ENCODE measurements at places on chromosomes 3 and 15.

GRCh38 chr3:46349484-46350261 is 4.2 kb upstream of the CCR2 start:
- DNase-seq, result no peak

GRCh38 chr3:186923241-186923640 is 7.1 kb upstream of the ST6GAL1 start:
- no peak for DNase-seq

DNA sequence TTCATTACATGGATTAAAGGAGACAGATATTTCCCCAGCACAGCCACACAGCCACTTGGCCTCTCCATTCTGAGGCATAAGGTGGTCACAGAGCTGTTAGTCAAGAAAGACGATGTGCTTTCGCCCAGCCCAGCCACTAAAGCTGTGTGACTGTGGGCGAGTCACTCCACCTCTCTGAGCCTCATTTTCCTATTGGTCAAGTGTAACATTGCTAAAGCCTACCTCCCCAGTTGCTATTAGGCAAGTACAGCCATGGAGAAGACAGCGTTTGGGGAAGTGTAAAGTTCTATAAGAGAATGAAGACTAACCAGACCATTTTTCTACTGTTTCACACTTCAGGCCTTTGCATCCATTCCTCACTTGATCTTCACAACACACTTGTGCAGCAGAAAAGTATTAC is 24.1 kb downstream of the TMEM40 start:
- no peak for DNase-seq

DNA sequence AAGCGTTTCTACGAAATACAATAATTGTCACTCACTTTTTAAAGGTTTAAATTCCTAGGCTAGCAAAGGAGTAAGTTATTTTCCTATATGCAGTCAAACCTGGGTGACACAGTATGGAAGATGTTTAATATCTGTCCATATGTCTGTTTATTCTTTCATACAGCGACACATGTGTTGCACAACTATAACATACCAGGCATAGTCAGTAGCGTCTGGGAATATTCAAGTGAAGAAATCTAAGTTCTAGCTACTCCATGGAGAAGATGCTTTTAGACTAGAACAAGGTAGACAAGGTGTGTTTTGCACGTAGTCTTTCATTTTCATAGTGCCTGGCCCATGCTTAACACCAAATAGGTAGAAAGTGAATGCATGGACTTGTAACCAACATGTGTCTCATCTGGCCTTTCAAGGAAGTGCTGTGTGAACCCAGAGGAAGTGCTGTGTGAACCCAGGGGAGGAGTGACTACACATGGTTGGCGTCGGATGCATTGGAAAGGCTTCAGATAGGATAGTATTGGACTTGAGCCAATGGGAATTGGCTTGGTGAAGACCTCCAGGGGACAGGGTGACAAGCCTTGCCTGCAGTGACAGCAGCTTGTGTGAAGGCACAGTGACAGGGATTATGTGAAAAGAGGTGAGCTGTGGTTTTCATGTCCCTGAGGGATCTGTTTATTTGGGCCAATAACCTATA is 267.0 kb downstream of the PTPRG start:
- no peak for DNase-seq

DNA sequence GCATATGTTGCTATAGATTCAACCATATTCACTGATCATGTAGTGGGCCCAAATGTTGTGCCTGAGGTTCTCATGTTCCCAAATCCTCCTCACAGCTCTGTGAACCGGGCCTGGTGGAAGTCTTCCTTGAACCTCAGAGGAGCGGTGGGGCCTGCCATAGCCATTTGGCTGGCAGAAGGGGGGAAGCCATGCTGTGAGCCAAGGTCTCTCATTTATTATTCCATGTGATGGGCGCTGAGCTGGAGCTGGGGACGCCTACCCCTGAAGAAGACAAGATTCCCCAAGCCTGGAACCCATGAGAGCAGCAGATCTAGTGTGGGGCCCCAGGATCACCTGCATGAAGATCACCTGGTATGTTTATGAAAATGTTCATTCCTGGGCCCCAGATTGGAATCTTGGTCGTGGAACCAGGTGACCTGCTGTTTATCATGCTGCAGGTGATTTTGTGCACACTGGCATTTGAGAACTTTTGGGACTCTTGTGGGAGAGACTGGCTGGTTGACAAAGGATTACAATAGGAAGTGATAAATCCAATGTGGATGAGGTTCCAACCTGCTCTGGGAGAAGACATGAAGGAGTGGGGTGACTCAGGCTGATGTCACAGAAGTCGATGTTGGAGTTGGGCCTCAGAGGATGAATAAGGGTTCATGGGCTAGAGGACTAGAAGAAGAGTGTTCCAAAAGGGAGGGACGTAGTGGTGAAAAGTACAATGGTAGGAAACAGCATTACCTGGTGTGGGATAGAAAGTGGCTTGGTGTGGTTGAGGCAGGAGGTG is 102.1 kb downstream of the ASB7 start:
- no peak for DNase-seq
